Right ventricle myocardium superior (tissue), 1 donor: ENCODE measurements at places on chromosomes 3 and 15.
A peak's percentile ranks its signal among the peaks of the same experiment; 100 is the strongest.

GRCh38 chr15:85100186-85100937 lies 118.7 kb downstream of the PDE8A start:
- no peak for DNase-seq

DNA sequence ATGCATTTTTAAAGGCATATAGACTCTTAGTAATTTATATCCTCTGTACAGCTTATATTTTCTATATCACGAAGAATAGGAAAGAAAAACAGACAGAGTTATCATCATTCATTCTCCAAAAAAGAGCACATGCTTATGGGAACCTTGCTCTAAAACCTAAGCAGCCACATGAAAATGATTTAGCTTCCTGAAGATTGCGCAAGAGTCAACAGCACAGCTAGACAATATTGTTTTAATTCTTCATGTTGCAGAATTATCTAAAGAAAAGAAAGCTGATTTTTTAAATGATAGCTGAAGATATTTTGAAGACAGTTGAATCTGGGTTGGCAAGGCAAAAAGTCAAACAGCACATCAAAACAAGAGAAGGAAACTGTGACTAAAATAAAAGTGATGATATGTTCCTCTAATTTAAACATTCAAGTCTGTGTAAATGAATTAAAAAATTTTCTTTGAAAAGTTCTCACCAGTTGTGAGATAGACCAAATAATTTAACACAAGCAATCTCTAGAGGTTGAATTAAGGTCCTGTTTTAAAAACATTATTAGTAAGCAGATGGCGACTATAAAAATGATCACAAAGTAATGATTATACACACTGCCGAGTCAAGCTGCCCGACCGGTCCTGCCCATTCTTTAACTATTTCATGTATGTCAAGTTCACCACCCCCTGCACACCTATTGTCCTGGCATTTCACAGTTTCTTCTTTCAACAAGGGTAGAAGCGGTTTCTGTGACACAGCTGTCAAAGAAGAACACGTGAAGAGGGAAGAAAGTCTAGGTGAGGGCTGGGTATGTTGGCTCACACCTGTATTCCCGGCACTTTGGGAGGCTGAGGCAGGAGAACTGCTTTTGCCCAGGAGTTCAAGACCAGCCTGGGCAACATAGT lies 74.2 kb upstream of the BHLHE40 start:
- no peak for DNase-seq

- peak; percentile 77 for DNase-seq
These were observed 19.5 kb upstream of the TIMP4 start for GRCh38 chr3:12178091-12178820.

GRCh38 chr3:44427683-44428082 lies 49.8 kb downstream of the ZNF445 start:
- no peak for DNase-seq

- DNase-seq: no peak
These were observed 392.8 kb downstream of the RSL24D1 start for GRCh38 chr15:54803987-54804386.

DNA sequence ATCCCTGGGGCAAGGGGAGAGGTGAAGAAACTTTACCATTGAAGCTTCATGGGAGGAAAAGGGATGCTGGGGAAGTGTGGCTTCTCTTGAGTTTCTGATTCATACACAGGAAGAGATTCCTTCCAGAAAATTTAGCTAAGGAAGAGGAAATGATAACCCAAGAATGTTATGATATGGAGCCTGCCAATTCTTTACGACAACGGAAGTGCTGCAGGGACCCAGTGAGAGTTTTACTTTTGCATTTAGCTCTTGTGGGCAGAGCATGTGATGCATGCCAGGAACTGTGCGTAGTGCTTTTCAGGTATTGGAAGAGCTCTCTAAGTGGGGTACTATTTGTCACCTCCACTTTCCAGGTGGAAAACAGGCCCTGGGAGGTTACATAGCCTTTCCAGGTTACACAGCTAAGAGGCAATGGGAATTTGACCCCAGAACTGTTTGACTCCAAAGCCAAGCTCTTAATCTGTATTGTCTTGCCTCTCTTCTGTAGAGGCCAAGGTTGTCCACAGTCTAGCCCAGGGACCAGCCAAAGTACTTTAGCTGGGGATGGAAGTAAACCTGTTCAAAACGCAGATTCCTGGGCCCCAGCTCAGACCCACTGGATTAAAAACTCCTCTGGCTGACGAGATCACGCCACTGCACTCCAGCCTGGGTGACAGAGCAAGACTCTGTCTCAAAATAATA lies 23.0 kb downstream of the CMTM7 start:
- DNase-seq: no peak

DNA sequence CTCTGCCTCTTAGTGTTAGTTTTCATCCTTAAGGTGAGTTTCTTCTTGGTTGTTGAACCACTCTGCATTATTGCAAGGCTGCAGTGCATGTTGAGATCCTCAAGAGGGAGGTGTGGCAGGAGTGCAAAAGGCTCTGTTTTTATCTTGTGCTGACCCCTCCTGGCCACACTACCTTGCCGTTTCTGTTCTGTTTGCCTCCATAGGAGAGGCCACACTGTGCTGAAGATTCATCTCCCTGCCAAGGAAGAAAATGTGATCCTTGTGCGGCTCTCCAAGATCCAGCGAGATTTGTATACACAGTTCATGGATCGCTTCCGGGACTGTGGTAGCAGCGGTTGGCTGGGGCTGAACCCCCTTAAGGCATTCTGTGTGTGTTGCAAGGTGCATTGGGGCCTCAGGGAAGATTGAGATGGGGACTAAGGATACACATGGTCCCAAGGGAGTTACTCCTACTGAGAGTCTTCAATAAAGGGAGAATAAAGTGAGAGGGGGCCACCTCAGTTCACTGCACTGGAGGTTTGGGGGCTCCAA lies 33.0 kb upstream of the TEX264 start:
- DNase-seq: no peak

DNA sequence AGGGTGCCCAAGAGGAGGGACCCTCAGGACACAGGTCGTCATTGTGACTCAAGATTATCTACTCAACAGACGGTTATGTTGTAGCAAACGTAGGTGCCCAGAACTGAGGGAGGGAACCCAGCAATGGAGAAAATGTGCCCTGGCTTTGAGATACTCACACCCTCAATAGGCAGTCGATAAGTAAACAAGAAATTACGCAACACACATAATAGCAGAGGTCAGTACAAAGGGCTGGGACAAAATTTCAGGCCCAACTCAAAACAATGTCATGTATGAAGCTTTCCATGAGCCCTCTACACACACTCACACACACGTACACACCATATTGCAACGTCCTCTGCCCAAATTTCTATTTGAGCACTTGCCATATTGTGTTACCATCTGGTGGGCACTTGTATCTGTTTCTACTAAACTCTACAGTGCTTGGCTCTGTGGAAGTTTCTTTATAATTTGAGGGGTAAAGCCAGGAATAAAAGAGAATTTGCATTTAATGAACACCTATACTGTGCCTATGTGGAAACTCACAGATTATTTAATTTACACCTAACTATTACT lies 114.6 kb upstream of the TRIM42 start:
- DNase-seq: no peak

GRCh38 chr3:62950210-62950609 lies 75.0 kb upstream of the CADPS start:
- no peak for DNase-seq

DNA sequence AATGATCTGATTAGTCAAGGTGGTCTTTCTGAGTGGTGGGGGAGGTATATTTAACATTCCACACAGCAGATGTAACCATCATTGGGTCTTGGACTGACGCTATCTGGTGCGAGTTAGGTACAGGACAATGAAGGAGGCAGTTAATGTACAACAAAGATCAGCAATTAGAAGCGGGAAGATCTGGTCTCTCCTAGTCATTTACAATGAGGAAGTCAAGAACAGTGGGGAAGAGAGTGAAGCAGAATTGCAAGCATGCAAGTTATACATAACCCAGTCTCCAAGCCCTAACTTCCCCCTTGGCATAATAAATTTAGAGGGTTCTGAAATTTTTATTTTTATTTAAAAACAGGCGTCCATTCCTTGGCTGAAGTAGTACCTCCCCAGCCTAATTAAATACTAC lies 14.1 kb downstream of the GPD1L start:
- no peak for DNase-seq

- DNase-seq: no peak
These were observed 432 bp upstream of the RAD54L2 start for GRCh38 chr3:51538115-51538458.

- DNase-seq: no peak
These were observed 343.3 kb downstream of the DIPK2A start for GRCh38 chr3:144314946-144315345.

DNA sequence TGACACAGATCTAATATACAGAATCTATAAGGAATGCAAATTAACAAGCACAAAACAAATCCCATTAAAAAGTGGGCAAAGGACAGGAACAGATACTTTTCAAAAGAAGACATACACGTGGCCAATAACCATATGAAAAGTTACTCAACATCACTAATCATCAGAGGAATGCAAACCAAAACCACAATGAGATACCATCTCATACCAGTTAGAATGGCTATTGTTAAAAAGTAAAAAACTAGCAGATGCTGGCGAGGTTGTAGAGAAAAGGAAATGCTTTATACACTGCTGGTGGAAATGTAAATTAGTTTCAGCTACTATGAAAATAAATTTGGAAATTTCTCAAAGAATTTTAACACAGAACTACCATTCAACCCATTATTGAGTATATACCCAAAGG lies 50.7 kb downstream of the ADAMTS17 start:
- DNase-seq: no peak

- no peak for DNase-seq
These were observed 89.4 kb upstream of the C3orf80 start for GRCh38 chr3:160135851-160136250.

DNA sequence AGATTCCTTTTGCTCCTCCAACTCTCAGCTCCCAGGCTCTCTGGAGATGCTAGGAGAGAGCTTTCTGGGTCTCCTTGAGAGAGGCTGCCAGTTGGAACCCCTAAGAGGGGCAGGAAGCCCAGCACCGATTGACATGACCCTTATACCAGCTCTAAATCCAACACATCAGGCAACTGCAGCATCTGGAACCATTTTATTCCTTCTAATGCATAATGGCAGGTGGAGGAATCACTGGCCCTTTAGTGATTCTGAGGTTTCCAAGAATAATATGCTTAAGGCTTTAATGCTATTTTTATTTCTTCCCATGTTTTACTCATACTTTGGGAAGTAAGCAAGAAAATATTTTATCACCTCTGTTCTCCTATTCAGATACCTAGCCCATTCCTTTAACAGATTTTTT lies 60.3 kb upstream of the TEX264 start:
- no peak for DNase-seq

DNA sequence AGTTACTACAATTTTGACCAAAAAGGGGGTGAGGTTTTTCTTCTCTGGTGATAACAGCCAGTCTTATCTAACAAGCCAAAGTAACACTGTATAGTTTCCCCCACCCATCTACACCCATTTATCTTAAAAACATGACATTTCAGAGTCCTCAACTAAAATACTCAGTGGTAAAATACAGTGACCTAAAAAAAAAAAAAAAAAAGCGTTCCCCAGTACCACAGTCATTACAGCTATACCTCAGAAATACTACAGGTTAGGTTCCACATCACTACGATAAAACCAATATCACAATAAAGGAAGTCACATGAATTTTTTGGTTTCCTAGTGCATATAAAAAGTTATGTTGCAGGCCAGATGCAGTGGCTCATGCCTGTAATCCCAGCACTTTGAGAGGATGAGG lies 13.8 kb downstream of the DENND4A start:
- no peak for DNase-seq

DNA sequence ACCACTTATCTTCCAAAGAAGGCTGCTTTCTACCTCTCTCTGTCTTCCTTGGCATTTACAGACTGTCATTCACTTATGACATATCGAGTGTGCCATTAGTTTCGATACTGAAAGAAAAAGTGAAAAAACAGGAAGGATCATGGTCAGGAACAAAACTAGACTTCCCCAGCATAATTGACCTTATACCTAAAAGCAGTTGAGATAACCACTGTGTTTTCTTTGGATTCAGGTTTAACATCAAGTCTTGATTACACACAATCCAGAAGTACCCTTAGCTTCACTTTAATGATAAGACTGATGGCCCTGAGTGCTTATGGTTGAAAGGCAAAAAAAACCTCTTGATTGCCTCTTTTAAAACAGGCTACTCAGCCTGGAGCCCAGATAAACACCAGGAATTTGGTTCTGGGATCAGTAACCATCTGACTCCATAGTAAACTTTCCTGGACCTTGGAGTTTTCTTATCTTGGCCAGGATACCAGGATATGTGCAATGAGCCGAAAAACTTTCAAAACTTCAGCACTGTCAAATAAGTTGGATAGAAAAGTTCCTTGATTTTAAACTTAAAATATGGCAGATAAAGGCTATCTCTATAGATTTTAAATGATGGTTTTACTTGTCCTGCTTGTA lies 5.0 kb upstream of the UACA start:
- no peak for DNase-seq

- no peak for DNase-seq
These were observed 7.3 kb upstream of the MINDY4B start for GRCh38 chr3:150912501-150912900.

- no peak for DNase-seq
These were observed 173.3 kb downstream of the RBMS3 start for GRCh38 chr3:29454161-29454611.

- DNase-seq: peak; percentile 18
These were observed 357.7 kb downstream of the OTOL1 start for GRCh38 chr3:161854232-161854771.

GRCh38 chr3:123295171-123295900 lies 93.6 kb downstream of the SEC22A start:
- DNase-seq: no peak

DNA sequence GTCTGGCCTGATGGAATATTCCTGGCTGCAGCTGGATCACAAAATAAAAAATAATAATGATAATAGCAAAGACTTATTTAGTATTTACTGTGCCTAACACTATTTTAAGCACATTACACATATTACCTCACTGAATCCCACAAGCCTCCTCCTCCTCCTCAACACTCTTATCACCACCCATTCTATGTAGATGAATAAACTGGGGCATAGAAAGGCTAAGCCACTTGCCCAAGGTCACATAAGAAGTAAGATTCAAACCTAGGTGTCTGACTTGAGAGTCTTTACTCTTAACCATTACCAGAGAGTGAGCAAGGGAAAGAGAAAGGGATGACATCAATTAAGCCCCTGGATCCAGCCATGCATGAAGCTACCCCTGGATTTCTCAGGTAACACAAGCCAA lies 493.1 kb downstream of the SHQ1 start:
- no peak for DNase-seq

DNA sequence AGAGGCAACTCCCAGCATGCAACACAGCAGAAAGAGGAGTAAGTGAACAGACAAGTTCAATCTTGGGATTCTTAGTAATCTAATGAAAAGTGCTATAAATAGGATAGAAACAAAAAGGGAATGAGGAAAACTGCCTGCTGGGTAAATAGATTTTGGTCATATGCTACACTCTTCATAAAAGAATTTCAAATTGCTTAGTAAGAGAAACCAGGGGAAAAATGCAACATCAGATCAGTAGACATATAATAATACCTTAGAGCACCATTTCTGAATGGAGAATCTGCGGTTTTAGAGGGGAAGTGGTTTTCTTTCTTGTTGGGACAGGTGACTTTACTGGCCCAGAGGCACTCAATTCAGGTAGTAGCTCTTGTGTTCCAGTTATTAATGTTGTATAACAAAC lies 13.4 kb upstream of the TBC1D5 start:
- DNase-seq: no peak

- no peak for DNase-seq
These were observed 131.6 kb upstream of the P2RY1 start for GRCh38 chr3:152703245-152703890.
